ENCODE measurements at places on chromosomes 6 and 20.

DNA sequence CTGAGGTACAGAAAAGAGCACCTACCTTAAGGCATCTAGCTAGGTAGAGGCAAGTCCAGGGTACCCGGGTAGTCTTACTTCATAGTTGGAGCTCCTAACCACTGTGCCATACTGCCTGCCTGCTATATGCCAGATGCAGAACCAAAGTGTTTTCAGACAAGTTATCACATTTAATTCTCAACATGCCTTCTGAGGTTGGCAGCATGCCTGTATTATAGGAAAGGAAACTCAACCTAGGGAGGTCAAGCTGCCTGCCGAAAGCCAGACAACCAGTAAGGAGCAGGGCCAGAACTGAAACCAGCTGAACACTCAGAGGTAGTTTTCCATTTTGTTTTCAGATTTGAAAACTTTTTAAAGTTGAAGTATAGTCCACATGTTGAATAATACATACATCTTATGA, 5.4 kb downstream of the CTNNBL1 start:
- peak; percentile 65 for DNase-seq

DNA sequence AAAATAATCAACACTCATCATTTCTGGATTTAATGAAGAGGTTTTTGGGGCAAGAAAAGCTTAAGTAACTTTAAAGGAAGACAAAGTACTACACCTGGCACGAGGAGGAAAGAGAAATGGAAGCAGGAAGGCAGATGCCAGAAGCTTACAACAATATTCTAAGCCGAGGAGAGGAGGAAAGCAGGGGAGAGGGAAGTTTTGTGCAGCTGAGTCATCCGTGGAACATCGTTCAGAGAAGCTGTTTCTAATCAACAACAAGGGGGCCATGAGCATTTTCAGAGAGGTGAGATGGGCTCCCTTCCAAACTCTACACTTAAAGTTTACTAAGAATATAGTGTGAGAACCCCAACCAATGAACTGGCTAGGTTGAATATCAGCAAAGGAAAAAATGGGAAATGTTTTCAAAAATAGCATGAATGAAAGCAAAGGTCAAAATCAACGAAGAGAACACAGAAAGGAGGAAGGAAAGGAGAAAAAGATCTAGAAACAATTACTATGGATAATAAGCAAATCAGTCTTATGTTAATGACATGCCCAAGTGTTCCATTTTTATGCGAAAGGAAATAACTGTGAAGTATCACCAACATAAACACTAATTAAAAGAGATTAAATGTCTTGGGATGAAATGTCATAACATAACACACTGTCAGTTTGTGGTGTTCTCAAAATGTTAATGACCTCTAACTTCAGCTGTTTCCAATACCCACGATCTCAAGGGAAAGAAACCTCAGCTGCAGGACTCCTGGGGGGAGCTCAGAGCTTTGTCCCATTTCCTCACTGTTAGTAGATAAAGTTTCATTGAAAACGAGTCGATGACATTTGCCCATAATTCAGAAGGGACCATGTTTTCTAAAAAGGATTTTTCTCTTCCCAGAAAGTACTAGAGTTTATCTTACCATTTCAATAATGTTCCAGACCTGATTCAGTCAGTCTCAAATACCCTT, 203.4 kb upstream of the STXBP5 start:
- no peak for DNase-seq

DNA sequence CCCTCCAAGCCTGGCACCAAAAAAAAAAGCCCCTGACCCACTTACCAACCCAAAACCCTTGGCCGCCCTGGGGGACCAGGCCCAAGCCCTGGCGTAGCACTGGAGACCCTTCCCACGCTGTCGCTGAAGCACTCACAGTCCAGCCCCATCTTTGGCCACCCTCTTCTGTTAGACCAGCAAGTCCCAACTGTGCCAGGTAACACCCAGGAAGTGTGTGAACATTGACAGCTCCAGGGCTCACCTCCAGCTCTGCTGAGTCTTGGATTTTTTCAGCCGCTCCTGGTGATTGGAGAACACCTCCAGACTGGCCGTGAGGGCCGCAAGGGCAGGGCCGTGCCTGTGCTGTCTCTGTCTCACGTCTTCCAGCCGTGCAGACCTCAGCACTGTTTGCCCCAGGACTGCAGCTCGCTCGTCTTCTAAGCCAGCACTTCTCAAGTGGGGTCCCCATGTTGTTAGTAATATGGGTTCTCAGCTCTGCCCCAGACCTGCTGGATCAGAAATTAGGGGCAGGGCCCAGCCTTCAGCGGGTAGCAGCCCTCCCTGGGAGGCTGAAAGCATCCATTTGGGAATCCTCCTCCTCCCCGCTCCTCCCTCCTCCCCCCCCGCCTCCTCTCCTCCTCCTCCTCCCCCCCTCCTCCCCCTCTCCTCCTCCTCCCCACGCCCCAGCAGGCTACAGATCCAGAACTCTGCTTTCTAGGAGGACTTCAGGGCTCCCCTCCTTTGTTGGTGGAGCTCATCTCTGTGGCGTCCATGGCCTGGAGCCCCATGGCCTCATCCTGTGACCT, 18.1 kb downstream of the NPEPL1 start:
- no peak for DNase-seq

- peak; percentile 13 for DNase-seq
Measured at GRCh38 chr6:25922301-25922700, 8.2 kb downstream of the SLC17A2 start.

GRCh38 chr20:34948030-34948429, 7.6 kb downstream of the GSS start:
- DNase-seq, result no peak

- no peak for DNase-seq
Measured at GRCh38 chr6:14478381-14479225, 361.0 kb downstream of the CD83 start.

GRCh38 chr20:32470025-32470861, 112.1 kb downstream of the ASXL1 start:
- peak; percentile 84 for DNase-seq

- DNase-seq, result no peak
Measured at GRCh38 chr6:22819209-22819608, 249.8 kb downstream of the HDGFL1 start.

DNA sequence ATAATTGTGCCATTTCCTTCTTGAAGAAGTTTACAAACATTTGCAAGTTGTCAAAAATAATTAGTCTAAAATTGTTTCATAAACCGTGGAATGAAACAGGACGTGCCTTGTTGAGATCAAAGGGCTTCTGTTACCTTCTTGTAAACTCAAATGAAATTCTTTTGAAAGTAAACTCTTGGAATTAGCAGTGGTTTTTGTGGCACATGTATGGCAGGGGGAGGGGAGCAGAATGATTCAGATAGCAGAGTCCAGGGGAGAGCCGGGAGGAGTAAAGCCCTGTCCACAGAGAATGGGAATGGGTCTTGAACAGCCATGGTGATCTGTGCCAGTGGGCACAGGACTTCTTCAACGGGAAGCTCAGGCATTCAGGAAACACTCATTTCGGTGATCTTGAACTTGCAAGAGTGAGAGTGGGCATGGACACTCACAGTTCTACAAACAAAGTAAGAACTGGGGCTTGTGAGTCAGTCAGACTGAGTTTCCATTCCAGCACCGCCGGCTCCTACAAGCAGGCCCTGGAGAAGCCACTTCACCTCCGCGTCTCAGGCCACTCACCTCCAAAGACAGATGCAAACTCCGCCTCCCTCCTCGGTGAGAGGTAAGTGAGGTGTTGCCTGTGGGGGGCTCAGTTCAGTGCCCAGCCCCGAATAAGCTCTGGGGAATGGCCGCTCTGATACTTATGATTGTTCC, 143.1 kb downstream of the CDH26 start:
- DNase-seq, result no peak

DNA sequence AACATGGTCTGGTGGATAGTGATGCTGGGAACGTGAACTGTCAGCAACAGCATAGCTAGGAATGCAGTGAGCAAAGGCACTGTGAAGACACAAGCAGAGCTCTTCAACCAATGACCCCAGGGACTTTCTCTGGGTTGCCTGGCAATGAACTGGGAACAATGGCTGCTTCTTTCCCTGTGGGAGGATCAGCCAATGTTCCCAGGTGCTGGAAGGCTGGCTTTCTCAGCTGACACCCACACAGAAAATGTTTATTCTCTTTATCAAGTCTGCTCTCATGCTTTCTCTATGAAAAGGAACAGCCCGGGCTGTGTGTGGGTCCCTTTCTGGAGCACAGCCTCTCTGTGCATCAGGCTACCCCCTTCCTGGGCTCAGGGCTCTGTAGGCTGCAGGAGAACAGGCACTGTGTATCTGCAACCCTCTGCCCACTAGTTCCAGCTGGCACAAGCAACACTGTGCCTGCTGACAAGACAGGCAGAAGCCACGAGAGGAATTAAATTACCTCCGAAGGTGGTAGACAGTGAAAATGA, 54.2 kb downstream of the HFE start:
- no peak for DNase-seq

DNA sequence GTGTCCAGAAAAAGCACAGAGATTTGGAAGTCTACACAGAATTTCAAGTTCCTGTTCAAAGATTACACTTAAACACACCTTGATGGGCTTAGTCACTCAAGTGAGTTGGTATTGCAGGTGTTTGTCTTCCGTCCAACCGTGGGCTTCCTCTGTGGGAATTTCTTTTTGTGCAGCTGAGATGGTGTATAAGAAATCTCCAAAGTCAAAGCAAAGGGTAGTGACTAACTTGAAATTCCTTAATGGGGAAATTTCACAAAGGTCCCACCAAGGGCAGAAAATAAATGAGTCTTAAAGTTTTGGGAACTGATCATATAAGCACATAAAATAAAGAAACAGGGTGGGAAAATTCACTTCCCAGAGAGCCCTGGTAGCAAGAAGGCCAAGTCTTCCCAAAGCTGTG, 102.0 kb upstream of the TNFAIP3 start:
- no peak for DNase-seq

GRCh38 chr6:156781861-156782631, 4.9 kb downstream of the ARID1B start:
- no peak for DNase-seq

GRCh38 chr6:147906361-147906760, 397.9 kb downstream of the SAMD5 start:
- DNase-seq, result no peak

GRCh38 chr6:141203902-141204575, 928.7 kb upstream of the GJE1 start:
- no peak for DNase-seq

GRCh38 chr6:124866040-124866439, 96.2 kb upstream of the RNF217 start:
- no peak for DNase-seq

GRCh38 chr6:137080711-137081110, 35.9 kb upstream of the IL20RA start:
- no peak for DNase-seq

DNA sequence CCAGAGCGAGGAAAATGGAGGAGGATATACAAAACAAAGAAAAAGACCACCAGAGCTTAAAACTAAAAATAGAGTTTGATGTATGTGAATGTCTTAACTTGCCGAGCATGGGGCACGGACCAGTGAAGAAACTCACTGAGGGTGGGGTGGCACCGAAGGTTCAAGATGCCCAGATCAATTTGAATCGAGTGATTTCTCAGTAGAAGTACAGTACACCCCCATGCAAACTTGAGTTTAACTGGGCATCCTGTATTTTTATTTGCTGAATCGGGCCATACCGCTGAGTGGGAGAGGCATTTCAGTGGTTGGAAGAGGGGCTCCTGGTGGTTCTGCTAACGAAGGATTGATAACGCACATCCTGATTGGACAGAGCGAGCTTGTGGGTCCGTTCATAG, 81.7 kb downstream of the ANKRD60 start:
- DNase-seq, result no peak

GRCh38 chr6:31582230-31582643, at the start of gene LTB:
Gene LTB (minus strand): TSS chr6:31582424. CDS start chr6:31582417, 7 bp downstream.
- DNase-seq, result no peak

- no peak for DNase-seq
Measured at GRCh38 chr6:133432021-133432989, 191.1 kb downstream of the EYA4 start.
